ENCODE measurements at places on chromosomes 12 and 14. TPM values are rescaled to one million over a fixed set of nuclear protein-coding genes. Genes with fewer than 3 reads are reported as not detected.
A peak's percentile ranks its signal among the peaks of the same experiment; 100 is the strongest.

Gene KRT75
- total RNA-seq: not detected

DNA sequence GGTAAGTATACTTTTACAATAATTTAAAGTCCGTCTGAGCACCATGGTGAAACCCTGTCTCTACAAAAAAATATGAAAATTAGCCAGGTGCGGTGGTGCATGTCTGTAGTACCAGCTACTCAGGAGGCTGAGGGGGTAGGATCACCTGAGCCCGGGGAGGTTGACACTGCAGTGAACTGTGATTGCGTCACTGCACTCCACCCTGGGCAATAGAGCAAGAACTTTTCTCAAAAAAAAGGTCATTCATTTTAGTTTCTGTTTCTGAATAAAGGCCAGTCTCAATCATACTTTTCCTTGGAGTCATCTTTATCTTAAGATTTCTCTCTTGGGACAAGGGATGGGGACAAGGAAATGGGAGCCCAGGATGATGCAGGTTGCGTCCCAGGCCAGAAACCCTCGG is 12.9 kb downstream of the ANKRD13A start:
- no peak for DNase-seq

DNA sequence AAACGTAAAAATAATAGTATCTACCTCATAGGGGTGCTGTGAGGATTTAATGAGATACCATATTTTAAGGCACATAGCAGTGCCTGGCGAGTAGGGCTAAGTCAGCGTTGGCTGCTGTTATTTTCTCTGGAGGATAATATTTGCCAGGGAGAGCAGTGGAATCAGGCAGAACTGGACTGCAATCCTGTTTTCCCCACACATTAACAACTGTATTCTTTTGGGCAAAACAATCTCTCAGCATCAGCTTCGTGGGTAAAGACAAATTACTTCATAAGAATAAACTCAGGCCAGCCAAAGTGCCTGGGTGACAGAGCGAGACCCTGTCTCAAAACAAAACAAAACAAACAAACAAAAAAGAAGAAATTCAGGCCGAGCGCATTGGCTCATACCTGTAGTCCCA is 29.7 kb upstream of the ATP2A2 start:
- DNase-seq: no peak

Gene PSMC6
- total RNA-seq: 231 TPM

DNA sequence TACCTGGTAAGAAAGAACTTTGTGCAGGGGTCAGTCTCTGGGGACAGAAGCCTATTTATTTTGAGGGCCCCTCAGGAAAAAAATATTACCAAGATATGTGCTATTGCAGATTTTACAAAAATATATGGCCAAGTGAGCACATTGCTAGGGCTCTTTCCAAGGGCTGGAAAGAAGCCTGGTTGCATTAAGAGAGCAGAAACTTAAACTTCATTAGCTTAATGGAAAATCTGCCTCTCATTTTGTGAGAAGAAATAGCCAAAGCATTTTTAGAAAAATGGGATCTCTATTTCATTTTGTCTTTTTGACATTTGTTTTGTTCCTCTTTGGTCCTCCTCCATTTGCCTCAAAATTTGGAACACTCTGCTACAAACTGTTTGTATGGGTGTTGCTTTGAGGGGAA is 283.5 kb downstream of the NELL2 start:
- no peak for DNase-seq

DNA sequence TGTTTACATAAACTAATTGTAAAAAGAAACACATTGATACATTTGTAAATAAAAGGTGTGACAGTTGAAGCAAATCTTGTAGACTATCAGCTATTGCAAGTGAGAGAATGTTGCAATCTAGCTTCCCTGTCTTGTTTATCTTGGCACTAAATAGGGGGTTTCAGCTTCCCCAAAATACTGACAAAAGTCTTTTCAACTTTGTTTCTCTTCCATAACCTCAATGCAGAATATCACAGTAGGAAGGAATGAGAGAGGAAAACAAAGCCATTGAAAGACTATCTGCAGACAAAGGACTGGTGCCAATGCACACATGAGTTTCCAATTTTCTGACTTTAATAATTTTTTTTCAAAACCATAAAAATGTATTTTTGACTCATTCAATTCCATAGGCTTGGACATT is 886.2 kb upstream of the MGAT4C start:
- DNase-seq: no peak

DNA sequence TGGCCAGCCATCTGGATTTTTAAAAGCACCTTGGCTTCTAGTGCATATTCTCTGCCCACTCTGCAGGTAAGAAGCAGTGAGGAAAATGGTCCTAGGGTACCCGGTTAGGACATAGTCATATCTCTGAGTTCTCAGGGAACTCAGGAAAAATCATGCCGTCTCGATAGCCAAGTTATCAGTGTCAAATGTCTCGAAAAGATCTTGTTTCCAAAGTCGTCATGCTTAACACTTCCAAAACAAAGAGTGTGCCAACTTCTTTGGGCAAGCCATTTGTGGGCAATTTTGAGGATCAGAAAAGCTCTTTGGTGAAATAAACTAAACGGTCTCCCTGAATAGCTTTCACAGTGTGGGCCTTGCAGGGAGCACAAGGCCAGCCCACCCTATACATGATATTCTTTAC is 39.2 kb downstream of the RASSF3 start:
- no peak for DNase-seq

DNA sequence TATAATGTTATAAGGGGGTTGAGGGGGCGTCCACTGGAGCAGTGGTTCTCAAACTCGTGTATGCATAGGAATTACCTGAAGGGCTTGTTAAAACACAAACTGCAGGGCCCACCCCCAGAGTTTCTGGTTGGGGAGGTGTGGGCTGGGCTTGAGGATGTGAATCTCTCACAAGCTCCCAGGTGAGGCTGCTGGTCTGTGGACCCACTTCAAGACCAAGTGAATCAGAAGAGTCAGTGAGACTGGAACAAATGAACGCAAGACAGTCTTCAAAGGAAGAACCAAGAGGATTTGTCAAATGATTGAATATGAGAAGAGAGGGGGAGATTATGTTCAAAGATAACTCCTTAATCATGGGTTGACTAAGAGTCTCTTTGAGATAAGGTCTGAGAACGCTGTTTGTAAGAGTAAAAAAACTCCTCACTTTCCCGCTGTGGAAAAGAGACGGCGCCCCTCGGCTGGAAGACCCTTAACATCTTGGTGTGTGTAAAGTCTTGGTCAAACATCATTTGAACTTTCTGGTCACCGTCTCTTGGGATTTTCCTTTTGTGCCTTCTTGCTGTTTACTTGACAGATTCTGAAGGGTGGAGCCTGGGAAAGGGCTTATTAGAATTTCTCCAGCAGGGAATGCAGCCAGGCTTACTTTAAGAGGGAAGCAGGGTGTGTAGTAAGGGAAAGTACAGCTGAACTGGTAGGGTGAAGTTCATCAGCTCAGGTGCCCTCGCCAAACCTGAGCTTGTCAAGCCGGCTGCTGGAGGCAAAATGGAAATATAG is 5.3 kb upstream of the FOXN3 start:
- peak; percentile 88 for DNase-seq

GRCh38 chr14:97106609-97107008 is 309.4 kb downstream of the VRK1 start:
- DNase-seq: no peak

Gene TEAD4
- 2.4 TPM for total RNA-seq

Gene OR6C6
- total RNA-seq: 8.4 TPM

Gene PHC1
- total RNA-seq: 59.7 TPM

DNA sequence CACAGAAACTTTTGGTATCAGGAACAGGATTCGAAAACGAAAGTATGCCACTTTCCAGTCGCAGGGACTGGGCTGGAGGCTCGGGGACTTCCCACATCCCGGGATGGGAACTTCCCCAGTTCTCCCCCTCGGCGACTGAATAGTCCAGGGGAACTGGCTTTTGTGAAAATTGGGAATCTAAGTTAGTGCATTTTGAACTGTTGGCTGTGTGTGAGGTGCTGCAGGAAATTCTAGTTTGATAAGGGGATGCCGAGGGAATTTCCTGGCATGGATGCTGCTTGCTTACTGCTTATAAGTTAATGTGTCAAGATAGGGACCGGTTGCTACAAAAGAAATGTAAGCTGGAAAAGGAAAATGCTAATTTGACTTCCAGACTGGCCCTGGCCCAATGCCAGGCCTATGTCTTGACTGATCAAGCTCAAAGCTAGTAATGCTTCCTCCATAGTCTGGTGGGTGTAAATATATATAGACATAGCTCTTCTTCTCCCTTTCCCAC is 73.4 kb upstream of the EIF5 start:
- peak; percentile 50 for DNase-seq

Gene GPR162
- total RNA-seq: 1.9 TPM

GRCh38 chr12:90965204-90965603 is 10.2 kb upstream of the CCER1 start:
- no peak for DNase-seq

DNA sequence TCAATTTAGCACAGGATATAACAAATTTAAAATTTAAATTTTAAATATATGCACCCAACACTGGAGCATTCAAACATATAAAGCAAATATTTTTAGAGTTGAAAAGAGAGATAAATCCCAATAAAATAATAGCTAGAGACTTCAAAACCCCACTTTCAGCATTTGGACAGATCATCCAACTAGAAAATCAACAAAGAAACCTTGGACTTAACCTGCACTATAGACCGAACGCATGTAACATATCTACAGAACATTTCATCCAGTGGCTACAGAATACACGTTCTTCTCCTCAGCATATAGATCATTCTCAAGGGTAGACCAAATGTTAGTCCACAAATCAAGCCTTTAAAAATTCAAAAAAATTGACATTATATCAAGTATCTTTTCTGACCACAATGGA is 64.0 kb downstream of the SPTSSA start:
- DNase-seq: no peak

- DNase-seq: no peak
These were observed 1523.2 kb upstream of the FLRT2 start for GRCh38 chr14:84006643-84007155.

DNA sequence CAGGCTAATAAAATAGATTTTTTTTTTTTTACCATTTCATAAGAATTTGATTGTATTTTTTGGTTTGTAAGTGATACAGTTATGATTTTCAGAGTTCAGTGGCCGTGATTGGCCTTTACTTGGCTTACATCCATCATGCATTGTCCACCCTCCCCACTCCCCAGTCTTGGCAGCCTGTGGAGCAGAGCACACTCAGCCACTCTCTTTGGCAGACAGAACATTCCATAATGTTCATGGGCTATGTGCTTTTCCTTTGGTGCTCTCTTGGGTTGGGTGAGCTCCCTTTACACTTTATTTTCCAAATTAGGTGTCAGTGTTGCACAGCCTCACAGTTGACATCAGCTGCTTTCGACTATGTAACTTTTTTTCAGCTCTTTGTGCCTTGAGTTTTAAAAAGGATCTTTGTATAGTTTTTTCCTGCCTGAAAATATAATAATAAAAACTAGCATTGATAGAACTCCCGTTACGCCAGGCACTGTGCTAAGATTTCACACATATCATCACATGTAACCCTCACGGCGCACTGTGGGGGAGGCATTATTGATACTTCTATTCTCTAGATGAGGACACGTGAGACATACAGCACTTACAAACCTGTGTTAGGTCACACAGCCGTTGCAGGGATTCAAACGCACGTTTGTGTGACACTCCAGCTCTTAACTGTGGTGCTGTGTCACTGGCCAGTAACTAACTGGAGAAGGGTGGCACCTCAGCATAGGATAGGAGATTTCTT is 21.5 kb downstream of the SUDS3 start:
- no peak for DNase-seq

DNA sequence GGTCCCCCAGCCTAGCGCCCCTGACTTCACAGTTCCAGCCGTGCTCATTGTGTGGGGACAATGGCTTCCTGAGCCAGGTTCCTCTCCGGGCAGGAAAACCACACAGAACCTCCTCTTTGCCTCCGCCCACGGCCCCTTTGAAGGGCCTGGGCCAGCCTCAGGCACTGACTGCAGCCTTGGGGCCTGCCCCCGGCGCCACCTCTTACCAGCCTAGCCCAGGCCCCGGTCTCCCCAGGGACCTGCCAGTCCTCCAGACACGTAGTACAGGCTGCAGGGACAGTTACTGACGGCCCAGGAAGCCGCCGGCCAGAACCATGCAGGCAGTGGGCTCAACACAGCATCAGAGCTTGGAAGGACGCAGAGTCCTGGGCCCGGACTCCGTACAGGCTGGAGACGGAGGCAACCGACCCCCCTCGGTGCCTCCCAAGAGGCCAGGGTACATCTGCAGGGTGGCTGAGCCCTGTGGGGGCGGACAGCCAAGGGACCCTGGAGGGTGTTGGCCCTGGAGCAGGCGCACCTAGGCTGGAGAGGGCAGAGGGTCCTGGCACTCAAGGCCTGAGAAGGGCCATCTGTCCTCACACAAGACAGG is 20.9 kb upstream of the NUDT14 start:
- DNase-seq: no peak

DNA sequence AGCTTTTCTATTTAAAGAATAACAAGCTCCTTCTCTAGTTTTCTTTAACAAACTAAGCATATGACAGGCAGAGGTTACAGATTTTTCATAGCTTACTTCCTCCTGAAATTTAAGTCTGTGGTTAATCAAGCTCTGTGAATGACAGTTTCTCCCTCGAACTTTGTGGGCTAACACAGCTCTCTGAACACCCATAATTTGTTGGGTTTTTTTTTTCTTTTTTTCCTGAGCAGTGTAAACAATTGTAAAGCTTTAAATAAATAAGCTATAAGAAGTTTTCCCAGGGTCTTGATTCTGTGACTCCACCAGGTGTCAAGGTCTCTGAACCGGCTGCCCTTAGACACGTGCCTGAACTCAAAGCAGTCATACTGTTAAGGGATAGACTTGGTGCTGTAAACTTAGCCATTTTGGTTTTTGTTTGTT is 128.1 kb upstream of the AMIGO2 start:
- DNase-seq: no peak

Gene PZP
- 2.6 TPM for total RNA-seq

DNA sequence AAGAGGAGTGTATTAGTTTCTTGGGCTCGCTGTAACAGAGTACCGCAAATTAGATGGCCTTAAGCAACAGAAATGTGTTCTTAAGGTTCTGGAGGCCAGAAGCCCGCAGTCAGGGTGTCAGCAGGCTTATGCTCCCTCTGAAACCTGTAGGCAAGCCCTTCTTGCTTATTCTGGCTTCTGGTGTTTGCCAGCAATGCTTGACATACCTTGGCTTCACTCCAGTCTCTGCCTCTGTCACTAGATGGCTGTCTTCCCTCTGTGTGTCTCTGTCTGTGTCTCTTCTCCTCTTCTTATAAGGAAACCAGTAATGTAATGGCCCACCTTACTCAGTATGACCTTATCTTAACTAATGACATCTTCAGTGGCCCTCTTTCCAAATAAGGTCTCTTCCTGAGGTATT is 85.1 kb downstream of the DERA start:
- DNase-seq: peak; percentile 30

DNA sequence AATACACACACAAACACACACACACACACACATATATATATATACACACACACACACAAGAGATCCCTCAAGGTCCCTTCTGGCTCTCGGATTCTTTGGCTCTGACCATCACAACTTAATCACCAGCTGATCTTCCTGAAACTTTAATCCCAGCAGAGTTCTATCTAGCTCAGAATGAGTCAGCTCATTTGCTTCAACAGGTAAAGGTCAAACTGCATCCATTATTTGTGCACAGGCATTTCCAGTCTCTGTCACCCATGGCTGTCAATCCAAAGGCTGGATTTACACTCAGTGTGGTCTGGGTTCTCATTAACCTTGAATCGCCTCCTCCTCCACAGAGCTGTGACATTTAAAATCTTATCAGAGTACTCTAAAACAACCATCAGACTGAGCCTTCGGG is 113.3 kb upstream of the TMPO start:
- no peak for DNase-seq
